T-helper 1 cell (primary cell): ENCODE measurements at places on chromosomes 13 and 19.

- no peak for DNase-seq
Measured at GRCh38 chr13:52395704-52396103, 10.3 kb downstream of the THSD1 start.

DNA sequence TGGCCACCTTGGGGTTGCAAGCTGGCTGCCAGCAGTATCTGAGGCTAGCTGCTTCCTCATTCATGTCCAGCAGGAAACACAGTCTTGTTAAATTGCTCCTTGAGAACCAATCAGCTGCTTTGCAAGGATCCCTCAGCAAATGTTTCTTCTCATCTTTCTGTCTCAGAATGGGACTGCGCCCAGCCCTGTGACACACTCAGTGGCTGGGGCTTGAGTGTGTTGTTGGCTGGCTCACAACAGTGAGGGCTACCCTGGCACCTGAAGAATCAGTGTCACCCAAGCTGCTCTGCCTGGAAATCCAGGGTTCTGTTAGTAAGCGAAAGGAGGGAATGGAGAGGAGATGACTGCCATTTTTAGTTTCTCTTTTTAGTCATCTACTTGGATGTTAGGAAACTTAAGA is 317.2 kb downstream of the DCT start:
- DNase-seq = no peak

GRCh38 chr19:5137571-5138124 is 168.7 kb downstream of the KDM4B start:
- no peak for DNase-seq

DNA sequence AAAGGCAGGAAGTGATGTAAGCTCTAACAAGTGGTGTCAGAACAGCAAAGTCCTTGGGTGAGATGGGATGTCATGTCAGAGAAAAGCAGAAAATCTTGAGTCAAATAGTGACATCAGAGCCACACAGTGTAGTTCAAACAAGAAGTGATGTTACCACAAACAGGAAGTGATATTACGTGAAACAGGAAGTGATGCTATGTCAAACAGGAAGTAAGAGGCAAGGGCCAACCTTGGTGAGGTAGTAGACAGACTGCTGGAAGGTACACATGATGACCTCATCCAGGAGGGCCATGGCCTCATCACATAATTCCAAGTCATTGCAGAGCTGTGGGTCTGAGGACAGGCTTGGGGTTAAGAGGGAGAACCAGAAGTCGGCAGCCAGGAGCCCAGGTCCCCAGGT is 7.0 kb upstream of the MAMSTR start:
- no peak for DNase-seq

DNA sequence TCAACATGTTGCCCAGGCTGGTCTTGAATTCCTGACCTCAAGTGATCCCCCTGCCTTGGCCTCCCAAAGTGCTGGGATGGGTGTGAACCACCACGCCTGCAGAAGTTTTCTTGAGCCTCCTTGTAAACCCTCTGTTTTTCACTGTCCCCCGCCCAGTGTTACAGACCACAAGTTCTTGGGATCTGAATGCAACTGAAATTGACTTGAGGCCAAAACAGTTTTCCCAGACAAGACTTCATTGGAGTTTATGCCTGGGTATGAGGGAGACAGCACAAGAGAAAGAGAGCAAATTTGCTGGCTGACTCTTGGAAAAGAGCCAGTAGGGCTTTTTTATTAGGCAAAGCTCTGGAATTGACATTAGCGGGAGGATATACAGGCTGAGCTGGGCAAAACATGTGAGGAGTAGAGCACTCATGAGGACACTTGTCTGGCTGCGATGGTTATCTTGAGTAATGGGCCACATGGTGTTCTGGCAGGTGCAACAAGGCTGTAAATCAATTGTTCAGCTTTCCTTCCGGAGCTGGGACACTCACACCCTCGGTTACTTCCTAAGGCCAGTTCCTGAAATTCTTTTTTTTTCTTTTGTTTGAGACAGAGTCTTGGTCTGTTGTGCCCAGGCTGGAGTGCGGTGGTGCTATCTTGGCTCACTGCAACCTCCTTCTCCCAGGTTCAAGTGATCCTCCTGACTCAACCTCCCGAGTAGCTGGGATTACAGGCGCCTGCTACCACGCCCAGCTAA is 12.7 kb upstream of the HNRNPL start:
- no peak for DNase-seq

- peak; percentile 50 for DNase-seq
Measured at GRCh38 chr19:35204799-35205732, 23.5 kb downstream of the FAM187B start.

DNA sequence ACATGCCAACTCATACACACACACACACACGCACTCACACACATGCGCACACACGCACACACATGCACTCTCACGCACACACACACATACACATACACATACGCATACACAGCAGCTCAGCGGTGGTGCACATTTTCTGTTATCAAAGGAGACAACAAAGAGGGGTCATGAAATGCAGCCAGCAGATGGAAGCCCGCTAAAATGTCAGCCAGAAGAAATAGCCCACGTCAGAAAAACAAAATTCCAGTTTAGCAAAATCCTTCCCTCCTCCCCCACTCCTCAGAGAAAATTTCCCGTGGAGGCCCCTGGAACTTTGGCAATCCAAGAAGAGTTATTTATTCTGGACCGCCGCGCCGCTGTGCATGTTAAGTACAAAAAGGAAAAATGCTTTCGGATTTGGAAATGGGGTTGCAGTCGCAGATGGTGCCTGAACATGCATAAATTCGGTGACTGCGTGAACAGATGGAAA is 114.6 kb upstream of the VSTM2B start:
- no peak for DNase-seq

DNA sequence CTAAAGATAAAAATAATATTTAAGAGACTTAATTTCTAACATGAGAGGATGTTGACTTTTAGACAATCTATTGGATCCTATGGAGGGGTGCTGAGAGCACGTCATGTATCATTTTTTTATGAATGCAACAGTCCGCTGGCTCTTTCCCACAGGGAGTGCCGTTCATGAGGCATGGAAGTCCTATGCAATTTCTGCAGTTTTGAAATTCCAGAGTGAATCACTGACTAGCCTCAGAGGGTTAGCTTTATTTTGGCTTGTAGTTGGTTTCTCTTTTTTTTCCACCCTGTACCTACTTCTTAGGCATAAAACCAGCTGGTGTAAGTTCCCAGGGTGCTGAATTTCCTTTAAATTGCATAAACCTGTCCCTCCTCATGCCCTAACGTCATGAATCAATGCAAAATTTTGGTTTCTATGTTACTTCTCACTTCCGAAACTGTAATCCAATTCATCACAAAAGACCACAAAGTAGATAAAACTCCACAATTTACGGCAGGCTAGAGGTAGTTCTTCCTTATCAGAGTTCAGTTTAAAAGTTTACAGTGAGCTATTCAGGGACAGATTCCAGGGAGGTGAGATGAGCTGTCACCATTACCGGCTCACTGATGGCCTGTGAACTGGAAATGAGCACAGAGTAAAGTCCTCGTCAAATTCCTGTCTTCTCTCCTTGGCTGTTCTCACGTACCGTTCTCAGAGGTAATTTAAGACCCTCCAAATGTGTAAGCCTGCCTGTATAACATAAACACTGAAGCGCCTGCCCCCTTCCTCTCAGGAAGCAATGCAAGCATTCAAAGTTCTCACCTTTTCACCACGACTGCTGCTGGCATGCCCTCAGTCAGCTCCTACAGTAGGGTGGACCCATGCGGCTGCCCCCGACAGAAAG is 216.6 kb upstream of the SLC10A2 start:
- DNase-seq = no peak

DNA sequence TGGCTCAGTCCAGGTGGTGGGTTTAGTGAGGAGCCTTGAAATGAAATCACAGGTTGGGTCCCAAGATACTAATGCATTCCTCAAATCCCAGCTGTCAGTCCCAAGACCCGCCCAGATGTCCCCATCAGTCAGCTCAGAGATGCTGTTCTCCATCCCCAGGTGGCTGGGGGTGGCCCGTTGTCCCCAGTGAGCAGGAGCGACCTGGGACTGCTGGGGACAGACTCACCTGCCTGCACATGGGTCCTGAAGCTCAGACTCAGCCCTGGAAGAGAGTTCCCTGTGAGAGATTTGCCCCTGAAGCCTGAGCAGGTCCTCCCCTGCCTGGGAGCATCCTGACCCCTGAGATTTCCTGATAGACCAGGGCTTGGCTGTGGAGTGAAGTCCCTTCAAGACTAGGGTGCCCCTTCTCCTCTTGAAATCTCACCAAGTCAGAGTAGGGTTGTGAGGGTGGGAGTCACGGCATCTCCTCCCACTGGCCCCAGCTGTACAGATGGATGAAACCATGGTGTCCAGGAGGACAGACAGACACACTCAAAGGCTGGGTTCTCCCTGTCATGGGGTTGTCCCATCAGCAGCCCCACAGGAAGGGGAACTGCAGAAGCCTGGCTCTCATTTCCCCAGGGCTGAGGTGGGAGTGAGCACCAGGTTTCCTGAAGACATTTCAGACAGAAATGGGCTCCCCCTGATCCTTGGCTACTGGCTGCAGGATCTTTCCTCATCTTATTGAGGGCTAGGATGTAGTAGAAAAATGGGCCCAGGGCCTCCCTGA is 14.4 kb downstream of the LILRA5 start:
- no peak for DNase-seq

- DNase-seq = no peak
Measured at GRCh38 chr19:35852029-35852780, at the start of gene NPHS1. Gene NPHS1, minus strand, starts transcription at chr19:35852504. Its CDS starts 667 bp downstream, at chr19:35851837.

GRCh38 chr13:32538143-32538620 is 413 bp downstream of the N4BP2L2 start:
- no peak for DNase-seq

DNA sequence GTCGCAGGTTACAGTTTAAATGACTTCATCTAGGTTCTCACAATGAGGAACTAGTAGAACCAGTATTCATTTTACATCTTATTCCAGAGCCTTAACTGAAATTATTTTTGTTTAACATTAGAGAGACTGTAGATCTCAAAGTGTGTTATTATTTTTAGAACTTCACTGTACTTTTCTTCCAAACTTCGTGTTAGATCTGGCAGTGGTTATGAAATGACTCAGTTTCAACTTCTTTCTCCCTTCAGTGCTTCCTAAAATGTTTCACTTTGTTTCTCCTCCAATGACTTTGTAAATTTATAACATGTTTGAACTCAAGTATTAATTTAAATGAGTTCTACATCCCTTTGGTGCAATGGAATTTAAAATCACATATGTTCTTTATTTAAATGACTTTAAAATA is 139.3 kb downstream of the PCDH9 start:
- no peak for DNase-seq

DNA sequence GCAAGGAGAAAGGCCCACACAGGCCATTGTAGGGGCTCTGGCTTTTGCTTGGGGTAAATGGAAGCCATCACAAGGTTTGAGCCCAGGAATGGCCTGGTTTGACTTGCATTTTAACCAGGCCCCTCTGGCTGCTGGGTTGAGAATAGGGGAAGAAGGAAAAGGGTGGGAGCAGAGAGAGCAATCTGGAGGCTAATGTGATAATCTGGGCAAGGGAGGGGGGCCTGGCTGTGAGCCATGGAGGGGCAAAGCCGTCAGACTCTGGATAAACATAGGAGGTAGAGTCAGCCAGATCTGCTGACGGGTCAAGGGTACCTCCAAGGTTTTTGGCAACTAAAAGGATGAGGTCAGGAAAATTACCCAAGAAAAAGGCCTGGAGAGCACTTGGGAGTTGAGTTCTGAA is 41.6 kb downstream of the RFX2 start:
- DNase-seq = no peak

DNA sequence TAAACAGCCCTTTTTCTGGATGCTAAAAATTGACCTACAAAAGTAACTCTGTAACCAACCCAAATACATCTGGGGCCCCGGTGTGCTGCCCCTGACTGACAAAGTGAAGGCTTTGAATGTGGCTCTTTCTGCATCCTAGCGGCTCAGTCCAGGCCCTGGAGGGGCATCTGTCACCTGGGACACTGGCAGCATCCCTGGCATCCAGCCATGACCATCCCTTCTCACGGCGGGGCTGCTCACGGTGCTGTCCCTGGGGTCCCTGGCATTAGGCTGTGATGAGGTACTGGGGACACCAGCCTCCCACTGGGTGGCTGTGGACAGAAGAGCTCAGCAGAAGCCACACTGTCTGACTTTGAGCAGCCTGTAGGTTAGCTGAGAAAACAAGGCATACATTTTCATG is 34.3 kb downstream of the BICRA start:
- no peak for DNase-seq

DNA sequence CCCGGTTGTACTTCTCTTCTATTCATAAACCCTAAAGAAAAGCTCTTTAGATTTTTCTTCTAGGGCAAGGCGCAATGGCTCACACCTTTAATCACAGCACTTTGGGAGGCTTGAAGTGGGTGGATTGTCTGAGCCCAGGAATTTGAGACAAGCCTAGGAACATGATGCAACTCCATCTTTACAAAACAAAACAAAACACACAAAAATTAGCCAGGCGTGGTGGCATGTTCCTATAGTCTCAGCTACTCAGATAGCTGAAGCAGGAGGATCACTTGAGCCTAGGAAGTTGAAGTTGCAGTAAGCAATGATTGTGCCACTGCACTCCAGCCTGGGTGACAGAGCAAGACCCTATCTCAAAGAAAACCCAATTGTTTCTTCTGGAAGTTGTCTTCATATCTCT is 240.3 kb downstream of the SHISA2 start:
- DNase-seq = no peak

DNA sequence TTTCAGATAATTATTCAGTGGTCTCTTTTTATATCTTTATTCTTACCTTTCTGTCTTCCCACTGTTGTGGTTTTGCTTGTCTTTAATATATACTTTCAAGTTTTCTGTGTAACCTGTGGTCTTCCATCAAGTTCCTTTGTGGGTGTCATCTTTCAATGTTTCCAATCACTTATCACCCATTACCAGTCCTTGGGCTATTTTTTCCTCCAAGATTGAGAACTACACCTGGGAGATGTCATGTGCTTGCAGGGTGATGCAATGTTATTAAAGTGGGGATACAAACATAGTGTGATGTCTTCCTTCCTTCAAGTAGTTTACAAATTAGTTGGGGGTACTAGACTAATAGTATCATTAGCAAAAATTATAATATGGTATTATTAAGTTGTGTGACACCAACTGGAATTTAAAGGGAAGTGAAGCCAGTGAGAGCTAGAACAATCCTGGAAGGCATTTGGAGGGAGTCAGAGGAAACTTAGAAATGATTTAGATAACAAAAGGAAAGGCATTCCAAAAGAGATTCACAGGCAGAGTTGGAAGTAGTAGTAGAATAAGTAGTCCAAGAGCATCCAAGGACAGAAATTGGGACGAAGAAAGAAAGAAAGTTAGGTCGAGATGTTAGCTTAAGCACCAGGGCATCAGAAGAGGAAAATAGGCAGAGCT is 3.4 kb downstream of the FNDC3A start:
- no peak for DNase-seq

DNA sequence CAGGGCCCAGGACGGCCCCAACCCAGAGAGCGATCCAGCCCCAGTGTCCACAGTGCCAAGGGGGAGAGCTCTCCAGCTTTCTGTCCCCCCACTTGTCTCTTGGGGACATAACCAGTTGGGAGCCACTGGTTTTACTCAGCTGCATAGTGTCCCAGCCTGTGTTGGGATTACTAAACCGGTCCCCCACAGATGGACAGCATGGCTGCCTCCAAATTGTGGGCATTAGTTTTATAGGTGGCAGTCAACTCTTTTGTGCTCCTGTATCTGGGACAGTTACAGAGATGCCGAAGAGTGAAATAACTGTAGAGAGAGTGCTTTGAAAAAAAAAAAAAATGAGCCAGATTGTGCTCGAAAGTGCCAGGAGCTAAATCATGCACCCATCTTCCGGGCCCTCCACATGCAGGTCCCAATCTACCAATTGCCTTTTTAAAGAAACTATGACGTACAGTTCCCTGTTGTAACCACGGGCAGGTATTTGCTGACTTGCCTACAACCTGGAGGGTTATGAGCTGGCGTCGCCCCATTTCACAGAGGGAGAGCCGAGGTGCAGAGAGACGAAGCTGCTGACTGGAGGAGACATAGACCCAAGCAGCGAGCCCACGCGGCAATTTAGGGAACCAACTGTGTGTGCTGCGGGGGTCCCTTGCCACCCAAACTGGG is 2.4 kb upstream of the NFIC start:
- no peak for DNase-seq
